ENCODE measurements at places on chromosomes 16 and 17.

- no peak for DNase-seq
These were observed 111.1 kb downstream of the SMG6 start for GRCh38 chr17:2192367-2193057.

DNA sequence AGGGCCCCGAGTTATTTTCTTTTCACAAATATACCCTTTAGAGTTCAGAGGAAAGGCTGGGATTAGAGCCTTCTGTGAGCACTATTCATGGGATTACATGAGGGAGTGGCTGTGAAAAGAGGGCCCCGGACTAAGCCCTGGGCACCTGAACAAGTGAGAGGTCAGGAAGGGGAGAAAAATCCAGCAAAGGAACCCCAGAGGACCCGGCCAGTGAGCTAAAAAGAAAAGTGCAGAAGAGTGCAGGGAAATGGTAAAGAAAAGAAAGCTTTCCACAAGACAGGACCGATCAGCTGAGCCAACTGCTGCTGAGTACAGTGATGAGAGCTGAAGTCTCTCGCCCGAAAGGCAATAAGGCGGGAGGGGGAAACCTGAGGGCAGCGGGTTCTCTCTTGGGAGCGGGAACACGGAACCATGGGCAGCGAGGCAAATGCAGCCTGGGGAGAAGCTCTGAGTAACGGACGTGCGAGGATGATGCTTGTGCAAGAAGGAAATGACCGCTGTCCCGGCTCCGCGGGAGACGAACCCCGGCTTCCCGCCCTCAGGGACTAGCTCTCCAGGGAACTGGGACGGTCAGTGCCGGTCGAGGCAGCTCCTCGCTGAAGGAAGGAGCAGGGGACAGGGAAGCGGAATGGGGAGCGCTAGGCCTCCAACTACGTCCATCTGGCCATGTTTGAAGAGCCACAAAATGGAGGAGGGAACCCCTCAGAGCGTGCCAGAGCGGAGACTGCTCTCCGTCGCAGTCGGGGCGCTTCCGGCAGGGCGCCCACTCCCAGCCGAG lies 665 bp upstream of the ALDH3A2 start:
- peak; percentile 71 for DNase-seq

GRCh38 chr17:76566988-76567431 lies 18.6 kb downstream of the ST6GALNAC2 start:
- no peak for DNase-seq

- DNase-seq, result no peak
These were observed 7.0 kb downstream of the CBLN1 start for GRCh38 chr16:49274591-49274990.

DNA sequence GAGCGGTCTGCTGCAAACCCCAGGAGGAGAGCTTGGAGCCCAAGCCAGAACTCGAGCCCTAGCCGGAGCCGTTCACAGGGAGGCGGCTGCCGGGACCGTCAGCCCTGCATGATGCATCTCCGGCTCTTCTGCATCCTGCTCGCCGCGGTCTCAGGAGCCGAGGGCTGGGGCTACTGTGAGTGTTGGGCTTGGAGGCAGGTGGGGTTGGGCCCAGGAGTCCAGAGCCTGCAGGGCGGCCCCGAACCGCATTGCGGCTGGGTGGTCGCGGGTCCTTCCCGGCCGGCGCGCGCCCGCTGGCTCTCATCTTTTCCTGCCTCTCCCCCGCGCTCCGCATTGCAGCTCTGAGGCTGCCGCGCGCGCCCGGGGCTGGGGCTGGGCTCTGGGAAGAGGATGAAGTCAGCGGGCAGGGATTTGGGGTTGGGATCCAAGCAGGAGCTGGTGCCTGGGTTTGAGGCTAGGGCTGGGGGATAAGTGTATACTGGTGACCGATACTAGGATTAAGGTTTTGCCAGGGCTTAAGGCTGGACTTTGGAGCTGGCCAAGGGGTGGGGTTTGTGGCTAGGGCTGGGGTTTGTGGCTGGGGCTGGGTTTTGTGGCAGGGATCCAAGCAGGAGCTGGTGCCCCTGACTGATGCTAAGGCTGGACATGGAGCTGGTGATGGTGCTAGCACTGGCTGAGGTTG lies 532 bp downstream of the CNTNAP1 start:
- peak; percentile 80 for DNase-seq

- no peak for DNase-seq
These were observed 2.3 kb upstream of the WNT3 start for GRCh38 chr17:46820592-46821450.

DNA sequence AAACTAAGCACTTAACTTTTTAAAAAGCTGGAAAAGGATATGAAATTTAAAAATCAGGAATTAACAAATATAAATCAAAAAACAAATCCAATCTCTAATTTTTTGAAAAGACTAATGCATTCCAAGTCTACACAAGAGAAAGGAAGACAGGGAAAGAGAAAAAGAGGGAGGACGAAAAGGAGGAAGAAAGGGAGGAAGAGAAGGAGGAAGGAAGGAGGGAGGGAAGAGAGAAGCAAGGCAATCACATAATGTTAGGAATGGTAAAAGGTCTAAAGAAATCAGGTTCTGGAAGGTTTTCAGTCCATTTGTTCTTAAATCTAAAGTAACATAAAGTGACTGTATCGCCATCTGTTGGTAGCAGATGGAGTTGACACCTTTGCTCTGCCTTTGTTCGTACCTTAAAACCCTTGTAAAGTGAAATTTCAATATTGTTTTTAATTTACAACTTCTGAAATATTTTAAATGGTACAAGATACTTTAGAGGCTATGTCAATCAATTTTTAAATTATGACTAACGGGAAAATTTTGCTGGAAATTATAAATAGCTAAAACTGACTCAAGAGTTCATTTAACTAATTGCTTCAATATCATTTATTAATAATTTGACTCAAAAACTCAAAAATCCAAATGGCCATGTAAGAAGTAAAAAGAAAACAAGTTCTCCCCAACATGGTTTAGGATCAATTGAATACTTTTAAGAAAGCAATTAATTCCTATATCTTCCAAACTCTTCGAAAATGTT lies 20.4 kb upstream of the CDYL2 start:
- no peak for DNase-seq

GRCh38 chr16:57526498-57526897 lies 9.9 kb downstream of the CCDC102A start:
- no peak for DNase-seq

- no peak for DNase-seq
These were observed 32.7 kb downstream of the NFATC3 start for GRCh38 chr16:68117884-68118283.

DNA sequence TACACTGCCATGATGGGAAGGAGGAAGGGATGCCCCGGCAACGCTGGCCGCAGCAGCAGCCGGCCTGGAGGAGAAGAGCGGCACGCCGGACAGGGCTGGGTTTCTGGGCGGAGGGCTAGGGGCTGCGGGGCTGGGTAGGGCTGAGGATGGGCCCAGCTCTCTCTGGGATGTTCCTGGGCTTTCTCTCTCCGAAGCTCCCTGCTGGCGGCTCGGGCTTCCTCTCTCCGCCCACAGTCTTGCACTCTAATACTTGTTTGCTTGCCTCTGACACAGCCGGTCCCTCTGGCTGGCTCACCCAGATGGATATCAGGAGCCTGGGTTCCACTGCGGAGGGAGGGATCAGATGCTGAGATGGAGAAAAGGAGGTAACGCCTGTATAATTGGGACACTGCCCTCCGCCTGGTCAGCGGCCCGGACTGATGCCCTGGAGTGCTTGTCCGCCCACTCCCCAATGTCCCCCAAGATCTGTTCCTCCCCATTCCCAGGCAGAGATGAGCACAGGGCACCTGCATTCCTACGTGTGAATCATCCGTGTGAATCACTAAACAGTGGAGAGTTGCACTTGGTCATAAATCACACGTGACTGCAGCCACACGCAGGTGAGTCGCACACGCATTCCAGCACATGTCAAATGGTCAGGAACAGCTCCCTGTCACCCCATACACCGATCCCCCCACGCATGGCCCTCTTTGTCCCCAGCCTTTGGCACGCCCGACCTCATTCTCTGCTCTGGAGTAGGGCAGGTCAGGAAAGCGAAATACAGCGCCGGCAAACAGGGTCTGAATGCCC lies at the start of gene ALOXE3:
Gene ALOXE3 (minus strand): TSS at position 535 of the 789 bp plus-strand sequence. CDS start 524 bp downstream, at position 11.
- DNase-seq, result peak; percentile 45

DNA sequence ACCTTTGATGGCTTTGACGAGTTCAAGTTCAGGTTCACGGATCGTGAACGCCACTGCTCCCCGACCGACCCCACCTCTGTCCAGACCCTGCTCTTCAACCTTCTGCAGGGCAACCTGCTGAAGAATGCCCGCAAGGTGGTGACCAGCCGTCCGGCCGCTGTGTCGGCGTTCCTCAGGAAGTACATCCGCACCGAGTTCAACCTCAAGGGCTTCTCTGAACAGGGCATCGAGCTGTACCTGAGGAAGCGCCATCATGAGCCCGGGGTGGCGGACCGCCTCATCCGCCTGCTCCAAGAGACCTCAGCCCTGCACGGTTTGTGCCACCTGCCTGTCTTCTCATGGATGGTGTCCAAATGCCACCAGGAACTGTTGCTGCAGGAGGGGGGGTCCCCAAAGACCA lies 17.6 kb downstream of the NOD2 start:
- DNase-seq, result no peak

DNA sequence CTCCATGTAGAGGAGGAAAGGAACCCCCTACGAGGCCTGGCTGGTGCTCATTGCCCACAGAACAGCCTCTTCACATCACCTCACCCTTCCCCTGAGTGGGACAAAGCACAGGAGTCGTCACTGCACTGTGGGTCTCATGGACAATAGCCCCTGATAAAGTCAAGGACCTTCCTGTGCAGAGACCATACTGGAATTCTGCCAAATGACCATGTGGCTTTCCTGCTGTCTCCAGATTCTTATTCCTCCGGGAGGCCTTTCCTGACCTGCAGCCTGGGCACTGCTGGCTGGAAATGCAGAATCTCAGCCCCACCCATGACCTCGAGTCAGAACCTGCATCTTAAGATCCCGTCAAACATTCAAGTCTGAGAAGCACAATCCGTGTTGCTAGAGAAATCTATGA lies 60.5 kb upstream of the ERN1 start:
- no peak for DNase-seq

- no peak for DNase-seq
These were observed 183.2 kb downstream of the CYB561 start for GRCh38 chr17:63262751-63263476.

GRCh38 chr17:66240630-66241029 lies 11.4 kb upstream of the APOH start:
- no peak for DNase-seq

DNA sequence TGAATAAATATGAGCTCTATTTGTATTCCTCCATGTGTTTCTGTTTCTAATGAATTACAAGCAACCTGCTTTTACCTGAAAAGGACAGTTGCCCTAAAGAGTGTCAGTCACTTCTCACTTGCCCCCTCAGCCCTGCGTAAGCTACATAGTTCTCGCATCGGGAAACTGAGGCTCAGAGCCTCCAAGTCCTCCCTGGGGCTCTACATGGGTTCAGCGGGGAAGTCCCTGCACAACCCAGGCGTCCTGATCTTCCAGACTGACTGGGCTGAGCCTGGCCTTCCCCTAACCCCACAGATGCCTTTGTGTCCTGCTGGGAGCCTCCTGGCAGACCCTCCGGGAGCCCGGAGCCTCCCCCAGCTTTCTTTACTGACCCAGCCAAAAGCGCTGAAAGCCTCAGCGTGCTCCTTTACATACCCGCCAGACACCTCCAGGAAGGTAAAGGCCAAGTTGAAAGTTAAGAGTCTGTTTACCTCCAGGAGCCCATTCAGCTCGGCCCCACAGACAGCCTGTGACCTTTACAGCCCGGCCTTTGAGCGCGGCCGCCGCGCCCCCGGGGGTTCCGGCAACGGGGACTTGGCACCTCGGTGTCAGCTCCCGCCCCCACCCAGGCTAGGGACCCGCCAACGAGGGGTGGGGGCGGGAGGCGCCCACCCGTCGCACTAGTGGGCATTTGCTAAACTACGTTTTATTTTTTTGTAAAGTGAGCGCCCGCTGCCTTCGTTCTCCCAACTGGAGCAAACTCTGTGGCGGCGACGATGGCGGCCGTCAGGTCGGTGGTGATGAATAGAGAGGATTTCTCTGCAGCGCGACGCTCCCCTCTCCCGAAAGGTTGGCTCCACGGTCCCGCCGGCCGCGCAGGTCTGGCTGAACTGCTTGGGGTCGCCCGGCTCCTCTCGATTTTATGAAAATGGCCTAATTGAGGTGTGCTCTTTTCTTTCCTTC lies 4.4 kb upstream of the HOXB13 start:
- no peak for DNase-seq

GRCh38 chr16:6204945-6205344 lies 1107.3 kb upstream of the EEF2KMT start:
- no peak for DNase-seq

GRCh38 chr17:82287868-82288801 lies 14.6 kb upstream of the CSNK1D start:
- DNase-seq, result no peak

DNA sequence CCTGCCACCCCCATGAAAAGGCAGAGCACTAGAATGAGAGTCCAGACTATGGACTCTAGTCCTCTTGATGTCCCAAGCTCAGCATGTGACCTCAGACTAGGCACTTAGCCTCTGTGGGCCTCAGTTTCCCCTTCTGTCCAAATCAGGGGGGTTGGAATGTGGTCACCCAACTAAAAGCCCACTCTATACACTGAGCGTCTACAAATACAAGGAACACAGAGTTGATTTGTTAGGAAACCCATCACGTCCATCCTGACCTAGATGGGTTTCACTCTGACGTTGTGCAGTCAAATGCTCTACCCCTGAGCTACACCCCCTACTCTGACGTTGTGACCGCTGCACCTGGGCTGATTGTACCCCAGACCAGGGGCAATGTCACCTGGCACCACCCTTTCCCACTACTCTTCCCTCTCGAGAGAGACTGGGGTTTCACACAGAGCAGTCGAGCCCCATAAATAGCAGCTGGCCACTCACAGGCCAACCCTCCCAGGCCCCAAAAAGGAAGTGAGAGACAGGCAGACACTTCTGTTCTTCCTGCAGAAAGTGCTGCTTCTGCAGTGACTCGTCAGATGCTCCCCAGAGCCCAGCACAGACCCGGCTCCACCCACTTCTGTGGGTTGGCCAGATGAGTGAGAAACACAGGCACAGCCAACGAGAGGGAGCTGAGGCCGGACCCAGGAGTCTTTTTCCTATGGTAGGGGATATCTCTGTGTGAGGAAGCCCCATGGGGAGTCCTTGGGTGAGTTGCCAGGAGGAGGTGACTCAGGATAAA lies 16.1 kb upstream of the TNFRSF13B start:
- DNase-seq, result peak; percentile 81

- DNase-seq, result peak; percentile 62
These were observed 55.6 kb downstream of the BAIAP2 start for GRCh38 chr17:81090361-81091136.

DNA sequence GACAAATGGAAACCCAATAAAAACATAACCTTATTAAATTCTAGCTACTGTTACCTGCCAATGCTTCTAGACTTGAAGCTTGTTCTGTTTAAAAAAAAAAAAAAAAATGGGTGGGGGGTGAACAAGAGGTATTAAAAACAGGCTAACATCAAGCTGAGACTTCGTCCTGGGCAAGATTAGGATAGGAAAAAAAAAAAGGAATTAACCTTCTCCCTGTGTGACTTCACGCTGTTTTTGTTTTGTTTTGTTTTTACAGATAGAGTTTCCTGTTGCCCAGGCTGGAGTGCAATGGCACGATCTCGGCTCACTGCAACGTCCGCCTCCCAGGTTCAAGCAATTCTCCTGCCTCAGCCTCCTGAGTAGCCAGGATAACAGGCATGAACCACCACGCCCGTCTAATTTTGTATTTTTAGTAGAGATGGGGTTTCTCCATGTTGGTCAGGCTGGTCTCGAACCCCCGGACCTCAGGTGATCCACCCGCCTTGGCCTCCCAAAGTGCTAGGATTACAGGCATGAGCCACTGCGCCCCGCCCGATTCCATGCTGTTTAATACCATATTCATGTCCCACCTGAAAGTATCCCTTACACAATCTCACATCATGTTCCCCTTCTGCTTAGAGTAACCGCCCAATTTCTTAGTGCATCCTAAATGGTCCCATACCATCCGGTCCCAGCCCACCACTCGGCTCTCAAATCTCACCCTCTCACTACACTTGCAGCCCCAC lies 2.2 kb downstream of the USP31 start:
- no peak for DNase-seq

All from right hindlimb (tissue), 1 donor.